ENCODE measurements at places on chromosomes 1 and 21.
A peak's percentile ranks its signal among the peaks of the same experiment; 100 is the strongest.

- no peak for DNase-seq
Measured at GRCh38 chr1:159798893-159799292, 3.3 kb upstream of the FCRL6 start.

DNA sequence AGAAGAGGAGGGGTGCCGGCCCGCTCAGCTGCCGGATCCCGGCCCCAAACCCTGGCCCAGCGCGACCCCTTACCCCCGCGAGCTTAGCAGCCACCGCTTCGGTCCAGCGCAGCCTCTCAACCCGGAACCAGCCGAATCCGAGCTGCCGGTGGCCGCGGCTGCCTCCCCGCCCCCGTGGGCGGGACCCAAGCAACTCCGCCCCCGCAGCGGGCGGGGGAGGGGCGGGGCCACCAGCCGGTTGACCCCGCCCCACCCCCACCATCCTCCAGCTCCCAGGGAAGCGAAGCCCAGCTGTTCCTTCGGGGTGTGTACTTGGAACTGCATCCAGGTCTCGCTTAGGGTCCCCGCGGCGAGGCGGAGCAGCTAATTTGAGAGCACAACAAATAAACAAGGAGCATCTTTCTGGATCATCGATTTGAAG lies at the start of gene TRIM62:
Gene TRIM62, minus strand, starts transcription at position 123 of the 421 bp plus-strand sequence. CDS start 611 bp downstream, outside the sequence.
- DNase-seq, result peak; percentile 59

- DNase-seq, result no peak
Measured at GRCh38 chr1:200153277-200154055, 126.0 kb downstream of the NR5A2 start.

GRCh38 chr1:210722410-210723081 lies 393.8 kb downstream of the HHAT start:
- no peak for DNase-seq

DNA sequence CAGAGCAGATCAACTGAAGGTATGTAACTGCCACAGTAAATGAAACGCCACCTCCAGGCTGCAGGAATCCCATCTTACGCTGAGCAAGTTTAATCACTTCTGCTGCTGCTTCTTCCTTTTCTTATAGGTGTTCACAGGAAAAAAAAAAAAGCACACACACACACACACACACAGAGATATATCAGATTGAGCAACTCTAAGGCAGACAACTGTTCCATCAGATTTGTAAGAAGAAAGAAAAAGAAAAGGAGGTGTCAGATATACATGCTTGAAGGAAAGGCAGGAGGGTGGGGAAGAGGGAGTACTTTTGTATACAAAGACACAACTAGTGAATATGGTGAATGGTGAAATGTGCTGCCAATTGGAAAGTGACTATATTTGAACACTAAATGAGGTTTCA lies 28.6 kb downstream of the DSTYK start:
- DNase-seq, result no peak

DNA sequence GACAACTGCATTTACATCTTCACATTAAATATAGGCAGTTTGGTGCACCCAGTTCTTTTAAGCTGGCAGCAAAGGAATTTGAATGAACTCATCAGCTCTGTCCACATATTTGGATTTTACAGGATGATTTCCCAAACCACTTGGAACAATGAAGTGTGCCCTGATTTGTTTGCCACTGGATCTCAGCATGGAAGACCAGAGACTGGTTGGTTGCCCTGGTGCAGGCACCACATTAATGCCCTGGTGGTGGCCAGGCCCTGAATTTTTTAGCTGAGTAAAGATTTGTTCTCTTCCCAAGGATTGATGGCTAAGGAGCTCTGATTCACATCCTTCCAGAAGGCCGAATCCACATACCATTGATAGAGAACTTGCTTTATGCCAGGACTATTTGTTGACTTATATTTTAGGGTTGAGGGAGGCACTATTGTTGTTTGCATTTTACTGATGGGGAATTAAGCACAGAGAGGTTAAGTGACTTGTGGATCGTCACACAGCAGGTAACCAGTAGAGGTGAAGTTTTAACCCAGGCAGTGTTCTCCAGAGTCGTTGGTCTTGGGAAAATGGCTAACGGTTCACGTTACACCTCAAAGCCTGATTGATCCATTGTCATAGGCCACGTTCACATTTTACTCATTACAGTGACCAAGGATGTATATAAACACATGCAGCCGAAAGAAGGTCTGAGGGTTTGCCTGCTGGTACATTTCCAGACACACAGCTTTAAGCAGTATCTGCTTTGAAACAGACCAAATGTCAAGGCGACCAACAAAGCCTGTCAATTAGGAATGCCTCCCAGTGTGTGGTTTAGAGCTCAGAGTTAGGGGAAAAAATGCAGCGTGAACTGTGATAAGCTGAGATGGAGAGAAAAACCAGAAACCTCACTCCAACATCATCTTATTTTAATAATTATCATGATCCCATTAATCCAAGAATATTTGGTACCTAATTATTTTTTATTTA lies 50.7 kb downstream of the KAZN start:
- no peak for DNase-seq

GRCh38 chr1:78591971-78592370 lies 28.3 kb upstream of the IFI44L start:
- no peak for DNase-seq

DNA sequence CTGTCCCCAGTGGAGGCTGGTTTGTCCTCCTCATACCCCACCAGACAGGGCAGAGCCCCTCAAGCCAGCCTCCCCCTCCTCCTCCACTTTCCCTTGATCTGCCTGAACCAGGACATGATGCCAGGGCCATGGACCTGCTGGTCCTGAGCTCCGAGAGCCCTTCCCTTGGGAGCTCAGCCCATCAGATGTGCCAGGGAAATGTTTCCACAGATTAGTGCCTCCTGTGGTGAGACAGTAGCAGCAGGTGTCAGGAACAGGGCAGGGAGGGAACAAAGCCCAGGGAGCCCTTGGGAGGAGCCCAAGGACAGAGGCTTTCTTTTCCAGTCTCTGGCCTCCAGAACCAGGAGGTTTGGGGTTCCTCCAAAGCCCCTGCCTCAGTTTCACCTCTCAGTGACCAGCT lies 14.6 kb upstream of the SLC41A1 start:
- DNase-seq, result no peak

Data from stimulated activated CD8-positive, alpha-beta memory T cell treated with anti-CD3 and anti-CD28 coated beads, Interleukin-4, amount 100 ng/mL, for 1 hour (primary cell).